ENCODE measurements at places on chromosomes 13 and 19.

DNA sequence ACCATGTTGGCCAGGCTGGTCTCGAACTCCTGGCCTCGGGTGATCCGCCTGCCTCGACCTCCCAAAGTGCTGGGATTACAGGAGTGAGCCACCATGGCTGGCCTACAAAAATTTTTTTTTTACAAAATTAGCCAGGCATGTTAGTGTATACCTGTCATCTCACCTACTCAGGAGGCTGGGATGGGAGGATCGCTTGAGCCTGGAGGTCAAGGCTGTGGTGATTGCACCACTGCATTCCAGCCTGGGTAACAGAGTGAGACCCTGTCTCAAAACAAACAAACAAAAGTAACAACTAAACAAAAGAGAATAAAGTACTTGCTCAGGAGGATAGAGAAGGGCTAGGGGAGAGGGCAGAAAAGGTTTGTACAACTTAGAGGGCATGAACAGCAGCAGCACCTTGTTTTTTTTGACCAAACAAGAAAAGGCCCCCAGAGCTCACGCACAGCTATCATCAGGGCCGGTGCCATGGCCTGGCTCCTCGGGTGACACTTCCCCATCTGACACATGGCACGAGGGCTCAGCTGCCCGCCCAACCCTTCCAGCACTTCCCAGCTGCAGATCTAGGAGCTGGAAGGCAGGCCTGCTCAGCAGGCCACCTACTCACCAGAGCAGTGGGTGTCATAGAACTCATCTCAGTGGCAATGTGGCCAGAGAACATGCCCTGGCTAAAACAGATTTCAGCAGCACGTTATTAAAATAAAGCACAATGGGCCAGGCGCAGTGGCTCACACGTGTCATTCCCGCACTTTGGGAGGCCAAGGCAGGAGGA is 8.6 kb upstream of the SLC7A9 start:
- DNase-seq, result no peak

- DNase-seq, result no peak
Measured at GRCh38 chr13:28568286-28568685, 73.4 kb upstream of the FLT1 start.

GRCh38 chr19:18205200-18205892 is 1.5 kb upstream of the RAB3A start:
- DNase-seq, result no peak

DNA sequence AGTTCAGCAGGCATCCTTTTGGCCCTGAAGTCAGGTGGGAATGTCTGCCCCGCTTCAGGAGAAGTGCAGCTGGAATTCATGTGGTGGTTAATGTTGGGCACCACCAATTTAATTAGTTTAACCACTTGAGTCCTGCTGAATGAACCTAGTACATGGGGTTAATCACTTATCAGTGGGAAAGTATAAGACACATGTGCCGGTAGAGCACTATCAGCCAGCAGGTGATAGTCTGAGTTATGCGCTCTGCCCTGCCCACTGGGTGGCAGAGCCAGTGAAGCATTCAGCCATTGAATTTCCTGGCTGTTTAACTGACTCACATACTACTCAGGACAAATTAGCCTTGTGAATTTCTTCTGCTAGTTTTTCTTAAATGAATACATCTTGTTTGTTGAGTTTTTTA is 789.7 kb upstream of the PRR20A start:
- DNase-seq, result no peak

GRCh38 chr19:674282-675151 is 1.7 kb upstream of the FSTL3 start:
- no peak for DNase-seq

GRCh38 chr13:46164661-46165060 is 17.3 kb downstream of the LCP1 start:
- DNase-seq, result no peak

DNA sequence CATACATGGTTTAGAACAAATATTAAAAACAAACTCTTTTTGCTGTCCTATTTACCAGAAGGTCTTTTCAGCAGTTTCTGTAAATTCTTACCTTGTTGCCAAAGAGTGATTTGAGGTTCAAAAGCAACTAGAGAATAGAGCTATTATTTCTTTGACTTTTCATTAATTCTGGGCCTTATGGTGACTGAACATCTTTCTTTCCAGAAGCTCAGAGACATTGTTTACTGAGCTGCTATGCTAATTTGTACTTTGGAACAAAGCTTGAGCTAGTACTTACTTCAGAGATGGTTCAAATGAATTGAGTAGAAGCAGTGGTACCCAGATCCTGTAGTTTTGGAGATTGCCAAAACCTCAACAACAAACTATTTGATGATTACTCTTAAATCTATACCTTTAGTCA is 331.2 kb downstream of the SPRY2 start:
- DNase-seq, result no peak

GRCh38 chr13:34913040-34913439 is 29.0 kb upstream of the NBEA start:
- DNase-seq, result no peak

GRCh38 chr13:61192826-61193225 is 222.8 kb downstream of the PCDH20 start:
- DNase-seq, result no peak

DNA sequence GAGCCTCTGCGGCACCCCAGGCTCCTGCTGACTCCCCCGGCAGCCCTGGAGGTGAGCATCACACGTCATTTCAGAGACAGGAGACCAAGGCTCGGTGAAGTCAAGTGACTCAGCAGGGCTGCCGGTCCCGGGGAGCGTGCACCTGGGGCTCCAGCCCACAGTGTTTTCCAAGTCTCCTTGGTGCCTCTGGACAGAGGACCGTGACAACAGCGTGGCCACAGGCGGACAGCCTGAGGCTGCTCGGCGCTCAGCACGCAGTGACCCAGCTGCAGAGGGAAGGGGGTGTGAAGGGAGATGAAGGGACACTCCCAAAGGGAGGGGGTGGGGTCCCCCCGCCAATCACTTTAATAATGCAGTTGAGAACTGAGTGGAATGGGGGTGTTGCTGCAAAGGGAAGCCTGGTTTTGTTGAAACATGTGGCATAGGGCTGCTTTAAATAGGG is 17.5 kb upstream of the ASPDH start:
- no peak for DNase-seq

- DNase-seq, result no peak
Measured at GRCh38 chr19:44430956-44431355, 17.3 kb downstream of the ZNF229 start.

DNA sequence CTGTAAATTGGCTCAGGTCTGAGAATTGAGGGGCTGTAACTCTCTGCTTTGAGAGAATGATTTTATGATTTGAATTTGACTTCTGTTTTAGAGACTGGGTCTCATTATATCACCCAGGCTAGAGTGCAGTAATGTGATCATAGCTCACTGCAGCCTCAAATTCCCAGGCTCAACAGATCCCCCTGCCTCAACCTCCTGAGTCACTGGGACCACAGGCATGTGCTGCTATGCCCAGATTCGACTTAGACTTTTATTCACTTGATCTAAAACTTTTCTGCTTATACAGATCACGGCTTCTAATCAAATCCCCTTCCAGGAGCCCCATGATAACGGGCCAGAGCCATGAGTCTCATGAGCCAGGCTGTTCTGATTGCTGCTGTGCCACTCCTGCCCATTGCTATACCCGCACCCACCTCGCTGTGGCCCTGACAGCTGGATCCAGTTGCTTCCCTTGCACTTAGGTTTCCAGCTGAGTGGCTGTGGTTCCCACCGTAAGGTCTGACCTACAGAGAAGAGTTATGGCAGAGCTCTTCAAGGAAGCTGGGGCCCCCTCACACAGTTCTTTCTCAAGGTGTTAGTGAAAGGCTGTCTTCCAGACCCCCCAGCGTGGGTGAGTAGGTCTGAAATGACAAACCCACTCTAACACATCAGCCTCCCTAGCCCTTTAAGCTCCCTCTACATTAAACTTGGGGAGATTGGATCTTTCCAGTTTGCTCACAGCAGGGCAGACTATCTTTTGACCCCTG is 251.2 kb upstream of the SGCG start:
- DNase-seq, result no peak

DNA sequence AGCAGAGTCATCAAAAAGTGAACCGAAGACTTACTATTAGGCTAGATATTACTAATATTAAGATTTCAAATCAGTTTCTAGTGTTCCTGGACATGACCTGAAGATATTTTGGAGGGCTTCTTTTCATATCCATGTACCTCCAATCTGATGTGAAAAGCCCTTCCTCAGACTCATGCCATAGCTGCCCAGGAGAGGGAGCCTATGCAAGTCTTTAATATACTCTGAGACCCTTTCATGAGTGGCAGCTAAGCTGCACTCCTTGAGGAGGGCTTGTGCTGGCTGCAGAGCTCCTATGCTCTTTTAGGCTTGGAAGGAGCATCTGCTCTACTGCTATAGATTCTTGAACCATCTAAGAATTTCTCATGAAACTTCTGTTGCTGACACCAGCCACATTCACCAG is 715.3 kb downstream of the OLFM4 start:
- DNase-seq, result no peak

DNA sequence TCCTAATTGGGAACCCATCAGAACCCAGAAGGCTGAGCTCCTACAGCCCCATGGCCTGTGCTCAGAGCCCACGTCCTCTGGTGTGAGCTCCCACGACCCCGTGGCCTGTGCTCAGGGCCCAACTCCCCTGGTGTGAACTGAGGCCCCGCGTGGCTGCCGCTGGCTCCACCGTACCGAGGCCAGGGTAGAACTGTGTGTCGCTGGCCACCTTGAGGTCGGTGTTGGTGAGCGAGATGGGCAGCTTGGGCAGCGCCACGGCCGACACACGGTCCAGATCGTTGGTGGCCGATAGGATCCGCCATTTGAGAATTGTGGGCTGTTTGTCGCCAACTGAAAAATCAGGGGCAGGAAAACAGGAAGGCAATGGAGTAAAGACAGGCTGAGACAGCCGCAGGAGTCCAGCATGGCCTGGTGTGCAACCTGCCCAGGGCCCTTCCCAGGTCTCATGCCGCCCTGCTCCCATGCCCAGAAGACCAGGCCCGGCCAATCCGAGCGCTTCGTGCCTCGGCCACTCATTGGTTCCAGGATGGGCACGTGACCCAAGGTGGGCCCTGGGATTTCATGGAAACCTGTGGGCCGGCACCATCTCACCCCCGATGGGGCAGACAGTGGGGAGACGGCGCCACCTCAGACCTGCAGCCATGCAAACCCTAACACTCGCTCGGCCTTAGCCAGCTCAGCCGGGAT is 11.5 kb downstream of the MED16 start:
- DNase-seq, result no peak

DNA sequence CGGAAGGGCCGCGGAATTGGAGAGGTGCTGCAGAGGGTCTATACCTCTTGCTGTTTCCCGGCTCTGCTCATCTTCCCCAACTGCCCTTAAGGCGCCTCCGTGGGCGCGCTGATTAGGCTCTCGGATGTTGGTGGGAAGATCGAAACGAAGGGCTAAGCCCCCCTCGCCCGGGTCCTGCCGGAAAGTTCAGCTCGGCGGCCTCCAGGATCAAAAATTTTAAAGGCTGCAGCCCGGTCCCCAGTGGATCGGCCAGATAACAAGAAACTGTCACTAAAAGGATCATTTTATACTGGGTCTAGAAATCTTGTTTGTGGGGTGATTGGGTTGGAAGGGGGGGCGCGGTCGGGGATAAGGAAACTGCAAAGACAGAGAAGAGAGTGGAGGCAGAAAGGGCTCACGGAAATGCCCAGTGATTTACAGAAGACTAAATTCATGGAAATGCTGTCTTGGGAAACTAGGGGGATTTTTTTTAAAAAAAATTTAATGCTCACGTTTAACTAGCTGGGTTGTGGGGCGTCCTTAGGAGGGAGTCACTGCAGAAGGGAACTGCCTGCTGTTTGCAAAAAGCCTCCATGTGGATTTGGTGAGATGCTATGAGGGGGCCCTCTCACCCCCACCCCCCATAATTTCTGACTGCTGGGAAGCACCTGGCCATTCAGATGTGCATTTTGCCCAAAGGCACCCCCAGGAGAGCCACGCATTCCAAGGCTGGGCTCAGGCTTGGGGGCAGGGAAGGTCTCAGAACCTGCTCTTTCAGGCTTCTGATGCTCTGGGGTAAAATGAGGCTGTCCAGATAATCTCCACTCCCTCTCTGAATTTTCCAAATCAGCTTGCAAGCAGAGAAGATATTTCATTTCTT is 7.7 kb downstream of the CDX2 start:
- no peak for DNase-seq

- no peak for DNase-seq
Measured at GRCh38 chr13:46754812-46755211, 42.1 kb downstream of the ESD start.

- DNase-seq, result no peak
Measured at GRCh38 chr13:69213396-69213795, 894.2 kb upstream of the ATXN8OS start.

DNA sequence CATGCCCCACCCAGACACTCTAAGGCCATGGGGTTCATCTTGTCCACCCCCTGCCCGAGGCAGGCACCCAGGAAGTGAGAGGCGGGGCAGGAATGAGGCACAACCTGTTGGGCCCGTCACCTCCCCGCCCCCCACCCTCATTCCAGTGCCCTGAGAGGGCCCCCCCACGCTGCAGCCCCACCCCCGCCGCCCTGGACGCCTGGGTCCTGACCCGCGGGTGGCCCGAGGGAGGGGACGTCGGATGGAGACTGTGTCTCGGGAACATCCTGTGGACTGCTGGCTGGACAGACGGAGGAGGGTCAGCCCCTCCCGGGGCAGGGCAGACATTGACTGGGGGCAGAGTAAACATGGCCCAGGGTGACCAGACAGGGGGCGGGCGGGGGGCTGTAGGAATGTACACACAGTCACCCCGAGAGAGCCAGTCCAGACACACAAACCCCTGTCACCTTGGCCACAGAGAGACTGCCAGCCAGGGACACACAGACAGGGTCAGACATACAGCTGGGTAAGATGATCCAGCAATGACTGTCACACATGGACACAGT is 7.4 kb upstream of the JUNB start:
- no peak for DNase-seq

DNA sequence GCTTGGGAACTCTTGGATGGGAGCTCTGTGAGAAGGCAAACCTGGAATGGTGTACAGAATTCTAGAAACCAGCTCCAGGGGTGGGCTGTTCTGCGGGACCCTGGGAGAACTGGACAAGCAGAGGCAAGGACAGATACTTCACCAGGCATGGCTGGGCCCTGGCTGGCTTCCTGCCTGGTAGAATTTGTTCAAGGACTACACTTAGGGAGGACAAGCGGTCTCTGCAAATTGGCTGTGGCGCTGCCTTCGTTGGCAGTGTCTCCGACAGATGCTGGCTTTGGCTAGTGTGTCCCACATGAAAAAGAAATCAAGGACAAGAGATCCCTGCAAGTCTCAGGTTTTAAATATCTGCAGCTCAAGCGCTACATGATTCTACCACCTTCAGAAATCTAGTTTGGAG is 12.4 kb downstream of the CEBPG start:
- no peak for DNase-seq

DNA sequence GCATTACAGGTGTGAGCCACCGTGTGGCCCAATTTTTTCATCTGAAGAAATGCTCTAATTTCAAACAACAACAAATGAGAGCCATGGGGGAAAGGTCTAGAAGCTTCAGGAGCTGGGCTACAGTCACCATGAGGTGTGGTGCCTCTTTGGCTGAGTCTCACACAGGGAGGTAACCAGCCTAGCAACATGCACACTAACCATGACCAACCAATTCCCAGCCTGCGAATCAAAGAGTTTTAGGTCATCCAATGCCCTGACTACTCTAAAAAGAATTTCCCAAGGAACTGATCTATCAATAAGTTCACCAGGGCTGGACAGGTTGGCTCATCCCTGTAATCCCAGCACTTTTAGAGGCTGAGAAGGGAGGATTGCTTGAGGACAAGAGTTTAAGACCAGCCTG is 29.9 kb downstream of the PBX4 start:
- no peak for DNase-seq

Measured in stimulated activated CD8-positive, alpha-beta memory T cell treated with anti-CD3 and anti-CD28 coated beads, Interleukin-7, amount 100 ng/mL, for 48 hours (primary cell).